H1 (cell line): ENCODE measurements at places on chromosomes 7 and 10. TPM values are rescaled to one million over a fixed set of nuclear protein-coding genes. Genes with fewer than 3 reads are reported as not detected.

DNA sequence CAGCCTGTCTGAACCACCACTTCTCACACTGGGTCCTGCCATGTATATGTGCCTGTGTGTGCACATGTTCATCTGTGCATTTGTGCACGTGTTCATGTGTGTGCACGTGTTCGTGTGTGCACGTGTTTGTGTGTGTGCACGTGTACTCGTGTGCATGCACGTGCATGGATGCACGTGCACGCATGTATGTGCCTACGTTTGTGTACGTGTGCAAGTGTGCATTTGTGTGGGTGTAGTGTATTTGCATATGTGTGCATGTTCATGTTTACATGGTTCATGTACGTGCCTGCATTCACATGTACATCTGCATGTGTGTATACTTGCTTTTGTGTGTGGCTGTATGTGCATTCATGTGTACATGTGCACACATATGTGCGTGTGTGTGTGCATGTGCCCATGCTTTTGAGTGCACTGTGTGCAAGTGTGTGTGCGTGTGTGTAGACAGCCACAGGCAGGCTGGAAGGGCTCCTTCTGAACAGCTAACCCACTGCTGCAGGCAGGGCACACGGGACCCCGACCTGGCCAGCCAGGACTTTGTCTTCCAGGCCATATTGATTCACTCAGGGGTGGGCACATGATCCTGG, 28.2 kb downstream of the SLC29A4 start:
- no peak for DNase-seq
- H3K27ac ChIP-seq, result no peak overlapping the region
- H3K4me3 ChIP-seq, result no peak overlapping the region
- no peaks in the 10 kb centered on the region for H3K27me3 ChIP-seq

GRCh38 chr10:43322331-43322730, 49.1 kb upstream of the FXYD4 start:
- H3K27me3 ChIP-seq, result no peaks in the 10 kb centered on the region
- no peak for DNase-seq
- no peak overlapping the region for H3K27ac ChIP-seq
- peak overlapping the region; percentile 62 for H3K4me3 ChIP-seq
- no peaks in the 10 kb centered on the region; the same call in 1 of the 2 replicates for H3K4me1 ChIP-seq

GRCh38 chr10:104337521-104337984, 712 bp downstream of the ITPRIP start:
- H3K4me1 ChIP-seq, result peaks cover 27% of the 10 kb centered on the region
- H3K27ac ChIP-seq, result peak overlapping the region; percentile 87; the same call in 1 of the 2 replicates
- DNase-seq, result no peak
- H3K27me3 ChIP-seq, result no peaks in the 10 kb centered on the region

GRCh38 chr7:54331311-54331710, 210.9 kb upstream of the VSTM2A start:
- no peak for DNase-seq
- H3K27ac ChIP-seq, result no peak overlapping the region
- no peaks in the 10 kb centered on the region for H3K4me1 ChIP-seq

GRCh38 chr7:44215531-44215930, 14.8 kb downstream of the YKT6 start:
- H3K4me3 ChIP-seq, result no peak overlapping the region
- DNase-seq, result no peak
- H3K4me1 ChIP-seq, result no peaks in the 10 kb centered on the region
- H3K27me3 ChIP-seq, result no peaks in the 10 kb centered on the region

DNA sequence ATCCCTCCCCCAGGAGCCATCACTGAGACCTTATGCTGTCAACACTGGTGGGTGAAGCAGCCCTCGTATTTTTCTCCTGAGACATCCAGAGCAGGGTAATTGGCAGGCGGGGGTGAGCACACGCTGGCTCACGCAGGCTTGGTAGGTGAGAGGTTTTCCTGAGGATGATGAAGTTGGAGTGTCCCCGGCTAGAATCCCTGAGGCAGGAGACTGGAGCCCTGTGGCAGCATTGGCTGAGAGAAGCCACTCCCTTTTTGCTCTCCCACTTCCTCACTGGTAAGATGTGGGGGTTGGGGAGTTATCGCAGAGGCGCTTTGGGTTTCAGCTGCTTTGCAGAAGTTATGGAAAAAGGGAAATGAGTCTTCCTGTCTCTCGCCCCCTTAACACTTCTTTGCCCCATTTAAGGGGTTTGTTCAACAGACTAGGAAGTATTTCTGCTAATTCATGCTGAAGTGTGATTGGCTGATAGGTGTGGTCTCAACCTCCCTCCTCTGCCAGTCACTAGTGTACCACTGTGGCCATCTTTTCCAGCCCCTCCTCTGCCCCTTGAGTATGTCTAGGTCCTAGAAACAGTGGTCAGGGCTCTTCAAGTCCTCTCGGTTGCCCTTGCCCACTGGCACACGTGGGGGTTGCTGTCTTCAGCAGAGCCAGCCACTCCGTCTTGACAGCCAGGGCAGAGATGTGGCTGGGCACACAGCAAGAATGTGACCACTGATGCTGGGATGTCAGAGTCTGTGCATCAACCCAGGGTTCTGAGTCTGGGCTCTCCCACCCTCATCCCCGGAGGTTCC, 5.7 kb downstream of the ARPC1B start:
- no peaks in the 10 kb centered on the region; the same call in 1 of the 2 replicates for H3K36me3 ChIP-seq
- no peak for DNase-seq
- no peaks in the 10 kb centered on the region for H3K27me3 ChIP-seq
- H3K4me1 ChIP-seq, result no peaks in the 10 kb centered on the region

DNA sequence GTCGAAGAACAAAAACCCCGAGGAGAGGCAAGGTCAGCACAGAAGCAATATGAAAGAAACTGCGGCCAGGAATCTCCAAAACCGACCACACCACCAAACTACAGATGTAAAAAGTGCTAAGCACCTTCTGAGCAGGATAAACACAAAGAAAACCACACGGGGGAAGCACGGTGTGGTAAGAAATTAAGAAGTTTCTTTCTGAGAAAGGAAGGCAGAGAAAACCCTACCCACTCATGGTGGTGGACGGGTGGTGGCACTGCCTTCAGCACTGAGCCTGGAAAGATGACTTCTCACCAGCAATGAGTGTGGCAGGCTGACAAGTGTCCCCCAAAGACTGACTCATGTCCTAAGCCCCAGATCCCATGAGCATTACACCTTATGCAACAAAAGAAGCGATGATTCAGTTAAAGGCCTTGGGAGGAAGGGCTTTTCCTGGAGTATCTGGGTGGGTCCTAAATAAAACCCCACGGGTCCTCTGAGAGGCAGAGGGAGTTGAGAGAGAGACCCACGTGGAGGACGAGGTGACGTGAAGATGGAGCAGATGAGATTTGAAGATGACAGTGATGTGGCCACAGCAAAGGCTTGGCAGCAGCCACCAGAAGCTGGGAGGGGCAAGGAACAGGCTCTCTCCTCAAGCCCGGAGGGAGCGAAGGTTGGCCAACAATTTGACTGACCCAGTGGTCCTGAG, 124.9 kb downstream of the DLG5 start:
- H3K27ac ChIP-seq, result no peak overlapping the region
- no peaks in the 10 kb centered on the region for H3K27me3 ChIP-seq
- peaks cover 13% of the 10 kb centered on the region; the same call in 1 of the 2 replicates for H3K36me3 ChIP-seq
- no peak overlapping the region for H3K4me3 ChIP-seq
- peaks cover 4% of the 10 kb centered on the region for H3K4me1 ChIP-seq
- no peak for DNase-seq

Gene LRRC18
- not detected in 2 replicates for total RNA-seq
